ENCODE measurements at places on chromosomes 7 and 10. TPM values are rescaled to one million over a fixed set of nuclear protein-coding genes. Genes with fewer than 3 reads are reported as not detected.

KIN gene
- polyA plus RNA-seq = 10.6 TPM

NANOS1 gene
- 6.2 TPM for polyA plus RNA-seq

KCNMA1 gene
- 73.3 TPM for polyA plus RNA-seq

GRCh38 chr7:31687024-31687748 lies at the start of gene PPP1R17:
Gene PPP1R17, plus strand, starts transcription at chr7:31687215. Its CDS starts 5,227 bp downstream, at chr7:31692442.
- peaks cover 12% of the 10 kb centered on the region for H3K27me3 ChIP-seq
- no peak within 1 kb of the TSS for H3K27ac ChIP-seq
- peak; percentile 11 for DNase-seq
- H3K4me1 ChIP-seq = no peaks in the 10 kb centered on the region
- no peak within 1 kb of the TSS for H3K4me3 ChIP-seq

DNA sequence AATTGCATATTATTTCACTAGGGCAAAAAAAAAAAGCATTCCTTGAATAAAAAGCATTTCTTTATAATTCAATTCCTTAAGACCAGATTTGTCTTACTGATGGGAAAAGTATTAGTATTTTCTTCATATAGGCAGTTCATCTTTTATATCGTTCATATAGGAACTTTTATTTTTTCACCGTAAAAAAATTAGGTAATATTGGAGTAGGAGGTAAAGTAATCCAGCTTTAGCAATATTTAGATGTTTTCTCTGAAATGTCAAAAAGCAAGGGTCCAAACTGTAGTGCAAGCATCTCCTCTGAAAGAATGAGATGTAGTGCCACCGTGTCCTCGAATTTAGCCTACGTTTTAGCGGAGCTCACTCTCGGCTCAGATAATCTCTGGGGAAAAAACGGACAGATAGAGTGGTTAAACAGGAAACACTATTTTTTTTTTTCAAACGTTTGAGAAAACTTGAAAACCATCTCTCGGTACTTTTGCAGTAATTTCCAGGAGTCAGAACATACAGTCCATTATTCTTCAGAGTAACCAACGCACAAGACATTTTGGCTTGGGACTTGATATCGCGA lies 5.5 kb upstream of the SPAG6 start:
- H3K36me3 ChIP-seq = no peaks in the 10 kb centered on the region
- H3K27me3 ChIP-seq = peaks cover 86% of the 10 kb centered on the region
- no peak for DNase-seq
- peak overlapping the region; percentile 80 for H3K4me3 ChIP-seq
- H3K4me1 ChIP-seq = peaks cover 26% of the 10 kb centered on the region
- peak overlapping the region; percentile 3 for H3K27ac ChIP-seq

- DNase-seq = no peak
- H3K4me3 ChIP-seq = no peak overlapping the region
- H3K4me1 ChIP-seq = peaks cover 7% of the 10 kb centered on the region
- no peaks in the 10 kb centered on the region for H3K36me3 ChIP-seq
Measured at GRCh38 chr7:29276199-29276598, 81.6 kb downstream of the CHN2 start.

- H3K4me3 ChIP-seq = no peak overlapping the region
- H3K36me3 ChIP-seq = no peaks in the 10 kb centered on the region
- H3K27ac ChIP-seq = peak overlapping the region; percentile 51
- DNase-seq = no peak
- H3K4me1 ChIP-seq = peaks cover 11% of the 10 kb centered on the region
Measured at GRCh38 chr7:117152213-117153007, 170.4 kb downstream of the WNT2 start.

- no peak for DNase-seq
- no peak overlapping the region for H3K4me3 ChIP-seq
- no peak overlapping the region for H3K27ac ChIP-seq
- no peaks in the 10 kb centered on the region for H3K27me3 ChIP-seq
- H3K36me3 ChIP-seq = no peaks in the 10 kb centered on the region
Measured at GRCh38 chr7:88217675-88218428, 2.0 kb downstream of the SRI start.

GRCh38 chr7:118054529-118054928 lies 129.4 kb upstream of the LSM8 start:
- no peaks in the 10 kb centered on the region for H3K27me3 ChIP-seq
- H3K27ac ChIP-seq = no peak overlapping the region
- H3K4me3 ChIP-seq = no peak overlapping the region
- H3K4me1 ChIP-seq = peaks cover 3% of the 10 kb centered on the region
- no peaks in the 10 kb centered on the region for H3K36me3 ChIP-seq

GRCh38 chr7:128838981-128839731 lies 8.9 kb downstream of the FLNC start:
- no peaks in the 10 kb centered on the region for H3K27me3 ChIP-seq
- H3K4me3 ChIP-seq = no peak overlapping the region
- peaks cover 4% of the 10 kb centered on the region for H3K4me1 ChIP-seq
- no peak for DNase-seq

- peak overlapping the region; percentile 70 for H3K27ac ChIP-seq
- H3K27me3 ChIP-seq = no peaks in the 10 kb centered on the region
- H3K4me3 ChIP-seq = no peak overlapping the region
- DNase-seq = peak; percentile 39
- no peaks in the 10 kb centered on the region for H3K36me3 ChIP-seq
- H3K4me1 ChIP-seq = peaks cover 7% of the 10 kb centered on the region
Measured at GRCh38 chr10:10605551-10606081, 412.1 kb upstream of the CELF2 start.
